Epithelial cell of proximal tubule (primary cell): ENCODE measurements at places on chromosomes 7 and 10. TPM values are rescaled to one million over a fixed set of nuclear protein-coding genes. Genes with fewer than 3 reads are reported as not detected.
A peak's percentile ranks its signal among the peaks of the same experiment; 100 is the strongest.

Gene CALCR
- total RNA-seq: not detected in 2 replicates

DNA sequence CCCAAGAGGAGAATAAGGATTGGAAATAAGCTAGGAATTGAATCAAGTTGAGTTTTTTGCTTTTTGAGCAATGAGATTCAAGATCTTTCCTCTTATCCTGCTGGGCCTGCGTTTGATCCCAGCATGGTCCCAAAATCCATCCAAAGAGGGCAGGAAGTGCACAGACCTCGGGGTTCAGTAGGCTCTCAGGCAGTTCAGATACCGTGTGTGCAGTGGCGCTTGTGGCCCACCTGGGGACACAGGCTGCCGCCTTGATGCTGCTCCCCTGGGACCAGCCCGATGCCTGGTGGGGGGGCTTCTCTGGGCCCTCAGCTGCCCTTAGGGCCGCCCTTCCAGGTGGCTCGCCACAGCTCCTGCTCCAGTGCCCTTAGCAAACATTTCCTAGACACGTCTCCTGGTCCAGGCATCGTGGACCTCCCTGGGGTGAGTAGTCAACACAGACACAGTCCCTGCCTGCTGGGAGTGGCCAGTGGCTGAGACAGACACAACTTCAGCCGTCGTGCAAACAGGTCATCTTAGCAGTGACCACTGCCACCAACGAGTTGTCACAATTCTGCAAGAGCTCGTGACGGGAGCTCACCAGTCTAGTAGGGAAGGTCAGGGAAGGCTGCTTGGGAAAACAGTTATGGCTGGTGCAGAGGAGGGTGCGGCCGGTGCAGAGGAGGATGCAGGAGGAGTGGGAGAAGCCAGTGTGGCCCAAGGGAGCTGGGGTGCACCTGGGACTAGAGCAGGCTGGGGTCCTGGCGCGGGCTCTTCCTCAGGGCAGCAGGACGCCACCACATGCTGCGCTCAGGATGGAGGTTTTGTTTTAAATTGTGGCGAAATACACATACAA is 21.7 kb upstream of the JAKMIP3 start:
- no peak for DNase-seq

GRCh38 chr7:27095050-27095896 is 527 bp downstream of the HOXA1 start:
- DNase-seq: no peak

DNA sequence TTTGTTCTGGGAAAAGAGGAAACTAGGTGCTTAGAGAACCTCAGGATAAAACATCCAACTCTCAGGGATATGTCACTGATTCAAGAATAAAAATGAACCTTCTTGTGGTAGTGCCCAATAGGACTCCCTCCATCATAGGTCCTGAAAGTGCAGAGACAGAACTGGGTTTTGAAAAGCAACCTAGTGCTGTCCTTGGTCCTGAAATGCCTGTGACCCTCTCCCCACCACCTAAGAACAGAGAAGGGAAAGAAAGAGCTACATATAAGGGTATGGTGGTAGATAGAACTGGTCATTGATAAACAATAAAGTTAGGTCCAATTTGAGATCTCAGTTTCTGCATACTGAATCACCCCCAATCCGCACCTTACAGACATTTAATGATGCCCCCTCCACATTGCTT is 953.3 kb downstream of the XPNPEP1 start:
- peak; percentile 1 for DNase-seq

DNA sequence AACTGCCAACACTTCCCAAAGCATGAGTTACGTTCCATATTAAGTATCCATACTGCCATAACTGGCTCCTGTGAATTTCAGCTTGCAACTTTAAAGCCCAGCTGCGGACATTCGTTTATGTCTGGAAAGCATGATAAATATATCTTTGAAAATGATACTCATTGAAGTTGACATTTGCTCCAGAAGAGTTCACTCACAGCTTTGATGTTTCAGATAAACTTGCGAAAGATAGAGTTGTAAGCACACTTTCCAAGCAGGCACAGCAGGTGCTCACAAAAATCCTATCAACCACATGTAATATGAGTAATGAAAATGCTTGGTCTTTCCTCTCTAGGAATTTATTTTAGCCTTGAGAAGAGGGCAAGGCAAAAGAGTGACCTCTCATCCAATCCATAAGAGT is 4.5 kb downstream of the CHCHD3 start:
- no peak for DNase-seq

GRCh38 chr7:116028787-116029186 is 1.8 kb downstream of the TFEC start:
- no peak for DNase-seq

DNA sequence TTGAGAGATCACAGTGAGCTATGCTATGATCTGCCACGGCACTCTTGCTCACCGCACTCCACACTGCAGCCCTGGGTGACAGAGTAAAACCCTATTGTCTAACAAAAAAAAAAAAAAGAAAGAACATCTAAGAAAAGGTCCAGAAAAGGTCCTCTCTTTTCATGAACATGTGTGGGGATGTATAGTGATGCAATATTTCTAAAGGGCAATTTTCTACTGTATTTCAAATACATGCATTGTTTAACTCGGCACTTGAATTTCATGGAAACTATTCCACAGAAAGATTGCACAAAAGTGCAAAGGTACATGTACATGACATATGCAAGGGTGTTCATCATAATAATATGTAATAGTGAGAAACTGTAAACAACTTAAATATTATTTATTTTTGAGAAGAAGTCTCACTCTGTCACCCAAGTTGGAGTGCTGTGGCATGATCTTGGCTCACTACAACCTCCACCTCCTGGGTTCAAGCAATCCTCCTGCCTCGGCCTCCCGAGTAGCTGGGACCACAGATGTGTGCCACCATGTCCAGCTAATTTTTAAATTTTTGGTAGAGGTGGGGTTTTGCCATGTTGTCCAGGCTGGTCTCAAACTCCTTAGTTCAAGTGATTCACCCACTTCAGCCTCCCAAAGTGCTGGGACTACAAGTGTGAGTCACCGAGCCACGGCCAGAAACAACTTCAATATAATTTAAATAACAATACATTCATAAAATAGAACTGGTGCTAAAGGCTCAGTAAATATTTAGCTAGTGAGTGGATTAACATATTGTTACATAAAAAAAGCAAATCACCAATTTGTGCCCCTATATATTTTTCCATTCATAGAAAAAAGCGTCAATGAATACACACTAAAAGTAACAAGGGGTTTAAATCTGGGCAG is 1.3 kb upstream of the PPRC1 start:
- DNase-seq: no peak

DNA sequence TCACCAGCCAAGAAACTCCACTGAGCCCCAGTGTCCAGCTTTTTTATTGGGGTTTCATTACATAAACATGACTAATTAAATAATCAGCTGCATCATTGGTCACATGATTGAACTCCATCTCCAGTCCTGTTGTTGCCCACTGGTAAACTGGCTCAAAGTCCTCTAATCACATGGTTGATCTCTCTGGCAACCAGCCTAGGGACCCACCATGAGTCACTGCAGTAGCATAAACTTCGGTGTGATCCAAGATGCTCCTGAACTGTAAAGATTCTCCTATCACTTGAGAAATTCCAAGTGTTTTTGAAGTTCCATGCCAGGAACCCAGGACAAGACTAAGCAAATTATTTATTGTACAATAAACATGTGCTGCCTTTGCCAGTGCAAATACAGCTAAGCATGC is 130.4 kb upstream of the AUTS2 start:
- no peak for DNase-seq

DNA sequence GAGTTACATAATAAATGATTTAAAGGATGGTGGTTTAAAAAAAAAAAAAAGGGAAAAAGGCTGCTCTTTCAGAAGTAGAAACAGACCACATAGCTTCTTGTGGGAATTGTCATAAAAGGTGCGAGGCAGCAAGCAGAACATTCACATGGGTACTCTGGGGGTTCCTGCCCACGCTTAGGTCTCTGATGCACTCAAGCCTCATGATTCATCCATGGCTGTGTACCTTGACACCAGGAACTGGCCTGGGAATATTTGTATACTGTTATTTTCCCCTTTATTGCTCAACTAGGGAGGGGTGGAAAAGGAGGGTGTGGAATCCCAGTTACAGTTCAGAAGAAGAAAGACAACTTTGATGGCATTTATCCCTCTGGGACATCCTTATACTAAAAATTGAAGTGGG is 4.0 kb downstream of the PON2 start:
- peak; percentile 93 for DNase-seq

DNA sequence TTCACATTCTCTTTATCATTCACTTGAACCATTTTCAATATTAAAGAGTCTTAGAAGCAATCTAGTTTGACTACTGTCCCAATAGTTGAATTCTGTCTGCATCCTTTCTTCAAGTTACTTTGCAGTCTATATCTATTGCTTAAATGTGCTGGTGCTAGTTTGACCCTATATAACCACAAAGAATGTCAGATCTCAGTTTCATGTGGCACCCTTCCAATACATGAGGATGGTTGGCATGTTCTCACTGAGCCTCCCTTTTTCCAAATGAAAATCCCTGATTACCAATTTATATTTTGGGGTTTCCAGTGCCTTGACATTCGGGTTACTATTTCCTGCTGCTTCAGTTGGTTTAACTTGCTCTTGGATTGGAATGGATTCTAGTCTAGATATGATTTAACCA is 292.7 kb downstream of the EXOC4 start:
- DNase-seq: no peak

DNA sequence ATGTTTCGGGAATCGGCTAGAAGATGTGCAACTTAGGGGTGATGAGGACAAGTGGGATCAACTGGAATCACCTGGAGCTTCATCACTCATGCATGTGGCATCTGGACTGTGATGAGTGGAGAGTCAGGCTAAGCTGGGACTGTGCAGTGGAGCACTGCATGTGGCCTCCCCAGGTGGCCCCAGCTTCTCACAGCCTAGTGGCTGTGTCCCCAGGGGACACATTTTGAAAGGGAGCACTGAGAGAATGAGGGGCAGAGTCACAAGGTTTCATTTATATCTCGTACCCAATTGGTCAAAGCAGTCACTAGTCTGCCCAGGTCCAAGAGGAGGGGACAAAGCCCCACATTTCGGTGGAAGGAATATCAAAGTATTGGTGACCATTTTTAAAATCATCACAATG is 54.8 kb upstream of the TCF7L2 start:
- DNase-seq: no peak

- no peak for DNase-seq
Observed at GRCh38 chr7:100493476-100494264, 9.9 kb downstream of the NYAP1 start.

- no peak for DNase-seq
Observed at GRCh38 chr10:96341219-96342182, 17.3 kb downstream of the OPALIN start.

GRCh38 chr10:129277084-129277483 is 190.0 kb upstream of the MGMT start:
- no peak for DNase-seq

DNA sequence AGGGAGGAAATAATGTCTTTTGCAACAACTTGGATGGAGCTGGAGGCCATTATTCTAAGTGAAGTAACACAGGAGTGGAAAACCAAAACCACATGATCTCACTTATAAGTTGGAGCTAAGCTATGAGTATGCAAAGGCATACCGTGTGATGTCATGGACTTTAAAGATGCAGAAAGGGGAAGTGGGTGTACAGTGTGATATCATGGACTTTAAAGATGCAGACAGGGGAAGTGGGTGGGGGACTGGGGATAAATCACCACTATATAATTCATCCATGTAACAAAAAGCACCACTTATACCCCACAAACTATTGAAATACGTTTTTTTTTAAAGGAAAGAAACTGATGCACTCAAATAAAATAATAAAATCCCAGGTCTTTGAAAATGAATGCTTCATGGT is 29.5 kb downstream of the LYZL2 start:
- no peak for DNase-seq

DNA sequence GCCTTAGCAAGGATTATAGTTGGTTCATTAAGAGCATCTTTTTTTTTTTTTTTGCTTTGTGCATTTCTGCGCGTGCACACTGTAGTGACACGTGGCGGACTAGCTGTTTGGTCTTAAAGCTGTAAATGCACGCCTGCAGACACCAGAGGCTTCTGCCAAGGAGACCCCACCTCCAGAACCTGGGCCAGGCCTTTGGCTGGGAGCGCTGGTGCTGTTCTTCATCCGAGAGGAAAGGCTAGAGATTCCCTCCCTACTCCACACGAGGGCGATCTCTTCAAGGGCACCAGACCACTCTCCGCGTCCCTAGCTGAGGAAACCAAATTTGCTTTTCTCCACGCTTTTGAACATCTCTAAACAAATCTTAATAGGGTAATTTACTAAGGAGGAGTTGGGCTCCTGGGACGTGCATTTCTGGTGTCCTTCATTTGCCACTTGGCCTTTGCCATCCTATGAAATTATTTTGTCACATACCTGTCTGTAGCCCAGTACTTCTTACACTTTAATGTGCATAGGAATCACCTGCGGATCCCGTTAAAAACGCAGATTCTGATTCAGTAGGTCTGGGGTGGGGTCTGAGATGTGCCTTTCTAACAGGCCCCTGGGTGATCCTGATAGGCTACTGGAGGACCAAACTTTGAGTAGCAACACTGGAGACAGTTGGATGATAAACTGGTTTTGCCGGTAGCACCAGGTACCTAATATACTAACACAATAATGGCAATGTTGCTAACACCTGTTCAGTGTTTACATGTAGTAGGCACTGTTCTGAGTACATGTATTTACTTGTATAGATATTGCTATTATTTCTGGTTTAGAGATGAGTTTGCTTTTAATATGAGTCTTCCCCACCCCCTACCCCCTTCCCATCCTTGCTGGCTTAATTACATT is 1.3 kb upstream of the SLC26A5 start:
- DNase-seq: no peak

DNA sequence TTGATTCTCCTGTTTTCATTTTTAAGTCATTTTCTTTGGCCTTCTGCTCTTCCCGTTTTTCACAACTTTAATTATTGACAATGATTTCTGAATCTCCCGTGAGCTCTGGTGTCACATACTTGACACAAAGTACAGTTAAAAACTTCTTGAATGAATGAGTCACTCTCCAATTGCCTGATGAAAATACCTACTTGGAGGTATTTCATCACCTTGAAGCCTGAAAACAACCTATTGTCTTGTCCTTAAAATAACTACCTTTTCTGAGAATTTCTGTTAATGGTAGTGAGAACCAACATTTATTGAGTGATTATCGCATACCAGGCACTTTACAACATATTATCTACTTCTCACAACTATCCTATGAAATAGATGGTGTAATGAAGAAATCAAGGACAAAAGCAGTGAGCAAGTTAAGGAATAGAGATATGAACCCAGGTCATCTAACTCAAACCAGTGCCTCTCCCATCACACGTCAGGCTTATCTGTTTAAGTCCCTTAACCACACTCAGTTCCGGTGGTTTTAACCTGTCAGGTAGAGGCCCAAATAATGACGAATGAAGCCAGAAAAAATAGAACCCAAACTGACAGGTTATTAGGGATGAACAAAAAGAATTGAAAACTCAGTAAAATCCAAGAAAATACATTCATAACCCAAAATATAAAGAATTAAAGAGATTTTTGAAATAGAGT is 11.6 kb downstream of the BET1 start:
- DNase-seq: no peak

- no peak for DNase-seq
Observed at GRCh38 chr7:64888901-64889685, 14.0 kb upstream of the ZNF273 start.

DNA sequence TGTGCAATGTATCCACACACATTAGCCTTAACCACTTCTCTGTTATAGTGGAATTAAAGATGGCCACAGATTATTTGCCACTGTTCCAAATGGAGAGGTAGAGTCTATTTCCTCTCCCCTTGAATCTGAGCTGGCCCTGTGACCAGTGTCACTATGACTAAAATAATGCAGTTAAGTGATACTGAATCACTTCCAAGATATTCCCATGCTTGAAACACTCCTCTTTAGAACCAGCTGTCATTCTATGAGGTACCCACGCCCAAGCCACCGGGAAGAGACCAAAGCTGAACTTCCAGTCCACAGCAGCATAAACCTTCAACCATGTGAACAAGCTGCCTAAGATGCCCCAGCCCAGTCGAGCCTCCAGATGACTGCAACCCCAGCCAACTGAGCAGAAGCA is 2.1 kb upstream of the DHX32 start:
- no peak for DNase-seq
